ENCODE measurements at places on chromosomes 2 and 18.

DNA sequence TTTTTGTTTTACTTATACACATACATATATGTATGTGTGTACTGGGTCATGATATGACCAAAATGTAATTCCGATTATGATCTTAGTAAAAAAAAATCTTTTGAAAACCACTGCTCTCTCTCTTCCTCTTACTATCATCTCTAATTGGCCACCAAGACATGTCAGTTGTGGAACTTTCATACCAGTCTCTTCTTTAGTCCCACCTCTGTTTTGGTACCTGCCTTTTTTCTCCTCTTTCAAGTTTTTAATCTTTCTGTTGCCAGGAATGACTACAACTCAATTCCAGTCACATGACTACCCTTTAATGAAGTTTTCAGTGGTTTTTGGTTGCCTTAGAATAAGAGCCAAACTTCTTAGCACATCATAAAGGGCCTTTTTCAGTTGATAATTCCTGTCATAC is 17.1 kb downstream of the RBM44 start:
- no peak for DNase-seq

DNA sequence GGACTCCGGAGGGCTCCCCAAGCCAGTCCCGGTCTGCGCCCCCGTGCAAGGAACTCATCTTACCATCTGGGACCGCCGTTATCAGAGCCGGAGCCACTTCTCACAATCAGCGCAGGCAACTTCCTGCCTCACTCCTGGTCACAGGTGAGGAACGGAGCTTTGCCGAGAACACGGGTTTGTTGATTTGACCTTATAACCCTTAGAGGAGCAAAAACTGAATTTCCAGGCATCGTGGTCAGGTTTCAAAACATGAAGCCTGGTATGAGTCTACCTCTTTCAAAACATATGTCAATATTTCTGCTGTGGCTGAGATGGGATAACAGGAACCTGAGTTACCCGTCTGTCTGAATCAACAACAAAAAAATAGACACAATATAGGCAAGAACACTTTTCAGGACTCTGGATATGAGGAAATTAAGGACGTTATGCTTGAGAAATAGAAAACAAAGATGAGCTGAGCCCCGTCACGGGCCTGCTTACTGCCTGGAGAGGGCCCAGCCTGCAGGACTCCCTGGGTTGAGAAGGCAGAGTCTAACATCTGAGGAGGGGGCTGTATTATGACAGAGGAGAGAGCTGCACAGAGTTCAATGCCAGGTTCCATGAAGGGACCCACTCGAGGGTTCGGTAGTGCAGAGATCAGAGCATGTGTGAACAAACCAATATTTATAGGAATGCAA is 148.7 kb downstream of the NDUFA10 start:
- no peak for DNase-seq

- no peak for DNase-seq
These were observed 220.1 kb downstream of the AGPS start for GRCh38 chr2:177612659-177613058.

- no peak for DNase-seq
These were observed 116.9 kb downstream of the EPHA4 start for GRCh38 chr2:221455214-221455613.

DNA sequence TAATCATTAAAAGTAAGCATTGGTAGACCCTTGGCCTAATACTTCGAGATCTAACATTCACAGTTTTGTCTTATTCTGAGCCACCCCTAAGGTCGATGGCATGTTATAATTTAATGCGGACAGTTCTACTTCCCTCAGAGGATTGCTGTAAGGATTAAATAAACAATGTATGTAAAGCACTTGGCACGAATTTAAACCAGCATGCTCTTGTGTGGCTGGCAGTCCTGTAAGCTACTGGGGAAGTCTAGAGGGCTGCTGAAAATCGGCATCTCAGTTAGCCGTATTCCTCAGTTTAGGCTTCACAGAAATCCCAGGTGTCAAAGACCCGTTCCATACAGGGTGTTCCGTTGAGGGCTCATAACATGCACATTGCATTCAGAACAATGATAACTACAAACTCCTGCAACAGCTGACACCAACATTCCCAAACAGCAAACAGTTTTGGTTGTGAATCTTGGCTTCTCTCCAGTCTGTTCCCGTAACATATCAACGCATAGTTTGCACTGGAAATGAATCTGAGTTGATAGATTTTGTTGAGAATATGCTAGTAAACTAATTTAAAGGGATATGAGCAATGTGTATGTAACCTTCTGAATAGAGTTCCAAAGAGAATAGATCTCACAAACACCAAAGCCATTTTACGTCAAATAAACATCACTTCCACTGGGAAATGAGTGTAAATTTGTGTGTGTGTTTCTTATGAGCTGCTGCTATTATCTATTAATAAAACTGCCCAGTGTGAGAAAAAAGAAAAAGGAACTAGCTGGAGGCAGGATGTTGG is 52.2 kb upstream of the ACKR3 start:
- DNase-seq, result no peak

- DNase-seq, result no peak
These were observed 81.9 kb upstream of the ZNF397 start for GRCh38 chr18:35158728-35159450.

DNA sequence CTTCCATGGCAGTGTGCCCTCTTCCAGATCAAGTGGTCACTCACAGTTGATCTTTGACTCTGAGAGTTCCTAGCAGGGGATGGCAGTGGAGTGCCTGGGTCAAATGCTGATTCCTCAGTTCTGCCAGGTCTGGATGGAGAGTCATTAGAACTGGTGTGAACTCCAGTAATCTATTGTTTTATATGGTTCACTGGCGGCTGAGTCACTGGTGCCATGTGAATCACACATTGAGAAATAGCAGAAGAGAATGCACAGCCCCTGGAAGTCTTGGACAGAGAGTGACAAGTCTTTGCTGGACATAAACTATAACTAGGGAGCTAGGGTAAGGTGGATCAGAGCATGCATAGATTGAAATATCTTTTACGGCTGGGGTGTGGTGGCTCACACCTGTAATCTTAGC is 86.9 kb downstream of the EIF2AK3 start:
- DNase-seq, result no peak
